Mesenteric fat pad (tissue), 1 donor: ENCODE measurements at places on chromosomes 16 and 17. TPM values are rescaled to one million over a fixed set of nuclear protein-coding genes. Genes with fewer than 3 reads are reported as not detected.

- no peak for DNase-seq
These were observed 5.7 kb downstream of the CENPX start for GRCh38 chr17:82016875-82017459.

DNA sequence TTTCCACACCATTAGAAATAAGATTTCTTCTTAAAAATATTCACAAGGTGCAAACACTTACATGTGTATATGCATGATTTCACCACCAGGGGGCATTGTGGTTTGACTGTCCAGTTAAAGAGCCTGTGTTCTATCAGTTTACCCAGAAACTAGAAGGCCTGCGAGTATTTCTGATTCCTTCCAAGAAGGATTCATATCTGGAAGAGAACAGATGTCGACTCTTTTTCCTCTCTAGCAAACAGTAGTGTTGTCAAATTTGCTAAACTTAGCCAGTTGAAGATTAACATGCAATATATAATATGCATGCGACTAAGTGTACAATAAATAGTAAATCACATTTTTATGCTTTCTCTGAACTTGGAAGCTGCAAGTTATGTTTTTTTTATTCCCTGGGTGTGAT, 404.1 kb downstream of the WWOX start:
- no peak for DNase-seq

DNA sequence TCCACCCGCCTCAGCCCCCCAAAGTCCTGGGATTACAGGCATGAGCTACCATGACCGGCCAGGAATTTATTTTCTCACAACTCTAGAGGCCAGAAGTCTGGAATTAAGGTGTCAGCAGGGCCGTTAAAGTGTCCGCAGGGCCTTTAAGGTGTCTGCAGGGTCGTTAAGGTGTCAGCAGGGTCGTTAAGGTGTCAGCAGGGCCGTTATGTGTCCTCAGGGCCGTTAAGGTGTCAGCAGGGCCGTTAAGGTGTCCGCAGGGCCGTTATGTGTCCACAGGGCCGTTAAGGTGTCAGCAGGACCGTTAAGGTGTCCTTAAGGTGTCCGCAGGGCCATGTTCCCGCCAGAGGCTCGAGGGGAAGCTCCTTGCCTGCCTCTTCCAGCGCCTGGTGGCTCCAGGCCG, 125.2 kb downstream of the RAP1GAP2 start:
- no peak for DNase-seq

DNA sequence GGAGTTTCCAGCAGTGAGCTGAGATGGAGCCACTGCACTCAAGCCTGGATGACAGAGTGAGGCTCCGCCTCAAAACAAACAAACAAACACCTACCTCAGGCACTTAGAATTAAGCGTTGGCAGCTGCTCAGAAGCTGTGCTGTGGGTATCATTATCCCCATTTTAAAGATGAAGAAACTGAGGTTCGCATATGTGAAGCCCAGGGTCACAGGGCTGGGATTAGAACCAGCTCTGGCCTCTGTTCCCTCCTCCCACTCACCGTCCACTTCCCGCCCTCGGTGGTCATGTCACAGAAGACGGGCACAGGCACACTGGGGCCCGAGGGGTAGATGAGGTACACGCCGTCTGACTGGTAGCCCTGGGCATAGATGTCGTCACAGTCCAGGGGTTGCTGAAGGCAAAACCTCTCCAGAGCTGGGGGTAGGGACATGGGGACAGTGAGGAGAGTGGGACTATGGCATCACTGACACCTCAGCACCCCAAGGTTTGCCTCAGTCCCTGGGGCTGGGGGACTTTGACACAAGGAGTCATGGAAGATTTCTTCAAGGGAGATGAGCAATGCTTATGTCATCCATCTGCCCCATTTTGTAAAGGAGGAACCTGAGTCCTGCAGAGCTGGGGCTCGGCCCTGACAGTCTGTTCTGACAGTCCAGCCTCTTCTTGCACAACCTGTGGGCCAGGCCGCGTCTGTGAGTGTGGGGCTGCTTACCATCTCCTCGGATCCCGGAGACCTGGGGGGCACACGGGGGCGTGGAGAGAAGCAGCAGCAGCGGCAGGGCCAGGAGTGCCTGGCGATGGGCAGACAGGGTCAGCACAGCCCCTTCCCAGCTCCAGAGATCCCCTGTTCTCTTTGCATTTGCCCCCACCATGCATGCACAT, 700 bp downstream of the MFAP4 start:
- DNase-seq: no peak

DNA sequence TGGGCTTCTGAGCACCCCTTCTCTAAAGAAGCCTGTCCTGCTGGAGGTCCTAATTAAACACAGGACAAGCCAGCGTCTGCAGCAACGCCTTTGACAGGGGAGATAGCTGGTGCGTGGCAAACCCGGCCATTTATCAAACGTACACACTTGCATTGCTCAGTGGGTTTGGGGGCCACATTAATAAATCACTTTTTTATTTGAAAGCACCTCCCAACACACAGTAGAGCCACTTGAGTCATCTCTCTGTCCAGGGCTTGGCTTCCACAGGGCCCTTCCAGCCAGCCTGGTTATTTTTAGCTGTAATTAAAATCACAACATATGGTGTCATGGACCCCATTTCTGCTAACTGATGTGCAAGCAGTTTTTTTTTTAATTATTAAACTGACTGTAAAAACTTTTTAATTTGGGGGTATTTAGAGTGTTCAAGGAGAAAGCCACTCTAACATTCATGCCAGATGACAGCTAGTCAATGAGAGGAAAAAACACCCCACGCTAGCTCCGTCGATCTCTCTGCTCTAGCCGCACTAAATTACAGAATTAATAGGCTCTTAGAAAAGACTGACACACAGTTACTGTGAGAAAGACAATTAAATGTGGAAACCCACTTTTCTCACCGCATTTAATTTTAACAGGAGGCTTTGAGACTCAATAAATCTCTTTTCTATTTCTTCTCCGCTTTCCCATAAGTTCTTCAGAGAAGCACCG, 201.0 kb upstream of the WSCD1 start:
- DNase-seq: no peak

DNA sequence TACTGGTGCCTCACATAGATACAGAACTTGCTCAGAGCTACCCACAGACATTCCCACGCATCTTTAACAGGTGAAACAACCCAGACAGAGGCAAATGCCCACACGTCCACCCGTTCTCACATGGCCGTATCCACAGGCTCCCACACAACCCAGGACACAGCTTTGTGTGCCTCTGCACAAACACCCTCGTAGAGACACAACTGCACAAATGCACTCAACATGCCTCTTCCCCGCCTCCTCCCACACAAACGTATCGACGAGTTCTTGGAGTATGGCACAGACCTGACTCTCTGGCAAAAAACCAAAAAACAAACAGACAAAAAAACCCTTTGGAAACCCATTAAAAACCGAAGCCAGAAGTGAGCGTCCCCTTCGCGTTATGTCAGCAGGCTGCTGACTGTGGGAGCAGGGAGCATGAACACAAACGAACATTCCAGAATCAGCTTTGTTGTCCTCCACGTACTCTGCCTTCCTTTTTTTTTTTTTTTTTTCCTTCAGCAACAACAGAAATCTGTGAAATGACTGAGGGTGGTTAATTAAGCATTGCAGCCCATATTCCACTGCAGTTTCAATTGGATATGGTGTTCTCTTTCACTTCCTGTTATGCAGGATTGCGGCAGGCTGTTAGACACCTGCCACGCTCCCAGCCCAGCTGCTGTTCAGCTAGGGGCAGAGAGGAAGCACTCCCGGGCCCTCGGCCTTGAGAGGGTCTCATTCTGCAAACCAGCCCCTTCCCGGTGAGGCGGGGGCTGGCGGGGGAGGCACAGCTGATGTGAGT, 313.7 kb downstream of the MAF start:
- DNase-seq: no peak

- no peak for DNase-seq
These were observed 9.9 kb downstream of the COL1A1 start for GRCh38 chr17:50191359-50192143.

GRCh38 chr17:27620721-27621120, 10.3 kb upstream of the LGALS9 start:
- DNase-seq: no peak

GRCh38 chr16:13313351-13313750, 412.0 kb downstream of the SHISA9 start:
- DNase-seq: no peak

GRCh38 chr17:43917348-43918025, 10.2 kb upstream of the MPP2 start:
- DNase-seq: no peak

- DNase-seq: no peak
These were observed 17.2 kb upstream of the NUDT16L1 start for GRCh38 chr16:4675864-4676786.

- DNase-seq: no peak
These were observed 88.7 kb downstream of the GRIN2A start for GRCh38 chr16:10093576-10093975.

DNA sequence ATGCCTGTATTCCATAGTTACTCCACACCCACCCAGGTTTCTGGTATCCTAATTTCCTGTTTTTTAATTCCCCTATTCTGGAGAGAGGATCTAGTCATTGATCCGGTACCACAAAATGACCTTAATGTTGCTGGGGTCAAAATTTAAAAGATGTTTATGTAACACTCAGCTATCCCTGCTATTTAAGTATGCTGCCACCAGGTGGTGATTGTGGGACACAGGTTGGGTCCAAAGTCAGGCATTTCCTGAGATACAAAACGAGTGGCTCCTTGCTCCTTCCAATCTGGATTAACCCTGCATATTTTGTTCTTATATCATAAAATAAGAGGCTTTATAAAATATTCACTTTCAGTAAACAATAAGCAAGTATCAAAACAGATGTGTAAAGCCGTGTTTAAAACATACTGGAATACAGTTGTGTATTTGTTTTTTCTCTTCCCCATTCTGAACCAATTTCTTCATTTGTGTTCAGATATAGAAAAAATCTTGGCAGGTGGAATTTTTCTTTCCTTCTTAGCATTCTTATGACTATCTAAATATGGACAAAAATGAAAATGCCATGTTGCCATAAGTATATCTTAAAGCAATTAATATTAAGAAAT, 16.3 kb downstream of the HS3ST4 start:
- DNase-seq: no peak

GRCh38 chr16:2210009-2210332, 692 bp downstream of the BRICD5 start:
- DNase-seq: no peak

DNA sequence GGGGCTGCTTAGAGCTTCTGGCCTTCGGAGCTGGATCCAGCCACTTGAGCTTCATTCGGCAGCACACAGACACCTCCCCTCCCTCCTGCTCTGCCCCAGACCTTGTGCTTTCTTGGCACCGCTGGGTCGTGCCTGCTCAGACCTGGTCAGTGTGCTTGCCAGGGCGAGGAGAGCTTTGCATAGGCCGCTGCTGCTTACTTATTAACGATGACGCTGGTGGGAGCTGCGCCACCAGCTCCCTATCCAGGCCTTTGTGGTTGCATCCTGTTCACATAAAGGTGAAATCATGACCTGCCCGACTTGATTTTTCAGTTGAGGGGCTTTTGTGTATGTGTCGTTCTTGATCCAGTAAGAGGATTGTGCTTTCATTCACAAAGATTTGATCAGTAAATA, 101.1 kb downstream of the MSI2 start:
- no peak for DNase-seq

GRCh38 chr17:16419074-16419928, 3.9 kb downstream of the TRPV2 start:
- no peak for DNase-seq

DNA sequence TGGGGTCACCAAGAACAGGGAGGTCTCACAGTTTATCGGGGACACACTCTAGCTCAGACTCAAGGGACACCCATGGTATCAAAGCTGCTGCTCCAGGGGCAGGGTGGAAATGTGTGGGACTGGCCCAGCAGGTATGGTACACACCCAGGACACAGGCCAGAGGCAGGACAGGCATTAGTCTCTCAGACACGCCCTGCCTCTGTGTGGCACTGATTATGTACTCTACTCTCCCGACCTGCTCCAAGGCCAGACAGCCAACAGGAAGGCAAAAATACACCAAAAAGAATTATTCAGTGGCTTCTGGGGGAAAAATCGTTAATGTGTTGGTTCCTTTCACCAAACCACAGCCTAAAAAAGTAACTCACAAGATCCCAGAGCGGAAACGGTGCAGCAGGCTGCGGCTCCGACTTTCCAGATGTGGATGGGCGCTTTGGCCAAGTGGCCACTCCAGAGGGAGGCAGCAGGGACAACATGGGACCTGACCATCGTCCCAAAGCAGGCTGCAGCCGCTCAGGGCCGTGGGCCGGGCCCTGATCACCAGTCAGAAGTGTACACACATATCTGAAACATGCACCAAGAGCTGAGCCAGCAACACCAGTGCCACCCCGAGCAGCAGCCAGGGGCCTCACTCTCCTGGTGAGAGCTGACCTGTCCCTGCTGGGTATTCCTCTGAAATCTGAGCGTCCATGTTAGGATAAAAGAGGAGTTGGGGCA, 1.0 kb upstream of the SIRT7 start:
- no peak for DNase-seq

- no peak for DNase-seq
These were observed 113.5 kb upstream of the RPL38 start for GRCh38 chr17:74089869-74090464.

- DNase-seq: no peak
These were observed 56.9 kb downstream of the RMI2 start for GRCh38 chr16:11402051-11402744.

The CBX8 gene
- 7.5 TPM for total RNA-seq

The KRTAP1-5 gene
- not detected for total RNA-seq

The CFAP97D1 gene
- not detected for total RNA-seq

The CACNG5 gene
- not detected for total RNA-seq

The TADA2A gene
- total RNA-seq: 19.4 TPM

The CCDC92B gene
- 0.16 TPM for total RNA-seq
